Suprapubic skin (tissue), 4 donors: ENCODE measurements at places on chromosomes 12 and 14.

DNA sequence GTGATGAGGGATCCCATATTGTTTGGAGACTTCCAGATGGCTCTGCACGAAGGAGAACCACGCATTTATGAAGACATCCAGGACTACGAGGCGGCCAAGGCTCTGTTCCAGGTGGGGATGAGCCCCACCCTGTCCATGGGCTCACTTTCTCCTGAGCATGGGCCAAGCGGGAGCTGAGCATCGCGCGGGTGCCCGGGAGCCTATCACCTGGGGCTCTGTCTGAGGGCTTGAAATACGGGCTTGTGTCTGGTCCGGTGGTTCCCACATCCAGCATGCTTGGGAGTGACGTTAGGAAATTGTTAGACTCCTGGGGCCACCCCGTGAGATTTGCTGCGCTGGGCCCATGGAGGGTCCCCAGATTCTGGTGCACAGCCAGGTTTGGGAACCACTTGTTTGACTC, 92.9 kb downstream of the CCDC92 start:
- DNase-seq: no peak

DNA sequence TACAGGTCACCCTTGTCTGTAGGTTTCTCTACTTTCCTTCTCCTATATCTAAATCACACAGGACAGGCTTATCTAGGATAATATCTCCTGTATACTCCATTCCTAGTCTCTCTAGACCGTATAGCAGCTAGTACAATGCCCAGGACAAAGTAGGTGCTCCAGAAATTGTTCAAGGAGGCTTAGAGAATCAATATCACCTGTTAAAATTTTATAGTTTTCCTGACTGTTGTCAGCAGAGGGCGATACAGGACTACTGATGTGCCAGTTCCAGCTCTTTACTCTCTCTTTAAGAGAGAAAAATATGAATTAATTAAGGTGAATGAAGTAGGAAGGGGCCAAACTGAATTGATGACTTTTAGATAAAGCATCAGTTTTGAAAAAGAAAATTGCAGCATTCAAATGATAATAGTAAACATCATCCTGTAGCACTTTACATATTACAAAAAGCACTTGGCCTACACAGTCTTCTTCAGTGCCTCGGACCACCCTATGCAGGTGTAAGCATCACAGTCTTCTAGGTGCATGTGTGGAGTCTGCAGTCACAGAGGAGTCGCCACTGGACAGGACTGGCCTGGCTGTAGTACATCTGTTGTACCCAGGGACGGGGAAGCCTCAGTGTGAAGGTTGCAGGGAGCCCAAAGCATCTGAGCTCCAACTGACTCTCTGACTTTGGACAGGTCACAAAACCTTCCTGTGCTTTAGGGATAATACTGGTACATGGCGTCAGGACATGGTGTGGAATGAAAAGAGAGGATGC, 61.9 kb upstream of the MAX start:
- DNase-seq: no peak

DNA sequence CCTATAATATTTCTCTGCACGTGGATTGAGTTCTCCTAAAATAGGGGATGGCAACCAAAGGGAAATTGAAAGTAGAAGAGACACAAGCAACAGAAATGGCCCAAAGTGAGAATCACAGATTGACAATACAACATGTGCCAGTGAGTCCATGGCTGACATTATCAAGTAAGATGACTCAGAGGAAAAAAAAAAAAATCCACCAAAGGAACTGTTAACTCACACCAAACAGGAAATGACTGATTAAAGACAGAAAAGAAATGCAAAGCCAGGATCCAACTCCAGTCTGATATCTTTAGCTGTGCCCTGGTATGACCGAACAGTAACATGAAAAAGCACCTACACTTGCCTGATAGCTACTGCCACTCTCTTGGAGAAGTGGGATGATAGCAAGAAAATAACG, 485.0 kb downstream of the PRKD1 start:
- no peak for DNase-seq

- DNase-seq: no peak
Measured at GRCh38 chr12:104063712-104064030, 660 bp upstream of the HCFC2 start.

- DNase-seq: no peak
Measured at GRCh38 chr12:109173443-109174240, 57.3 kb downstream of the ACACB start.

GRCh38 chr14:61233436-61233956, 47.6 kb downstream of the TMEM30B start:
- DNase-seq: no peak

DNA sequence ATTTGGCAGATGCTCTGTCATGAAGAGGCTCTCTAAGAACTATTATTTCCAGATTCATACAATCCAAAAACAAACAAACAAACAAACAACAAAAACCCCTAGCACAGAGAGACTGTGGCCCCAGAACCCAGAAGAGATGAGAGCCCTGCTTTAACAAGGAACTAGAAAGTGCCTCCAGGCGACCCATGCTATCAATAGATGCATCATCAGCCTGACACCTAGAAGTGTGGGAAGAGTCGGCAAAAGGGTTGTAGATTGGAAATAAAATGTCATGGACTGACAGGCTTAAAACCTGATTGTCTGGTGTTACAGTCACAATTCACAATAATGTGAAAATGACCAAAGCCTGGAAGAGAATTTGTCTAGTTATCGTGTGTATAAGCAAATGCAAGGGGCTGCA, 50.6 kb upstream of the FLRT2 start:
- no peak for DNase-seq

GRCh38 chr14:58669556-58670200, 31.9 kb downstream of the DACT1 start:
- DNase-seq: no peak

DNA sequence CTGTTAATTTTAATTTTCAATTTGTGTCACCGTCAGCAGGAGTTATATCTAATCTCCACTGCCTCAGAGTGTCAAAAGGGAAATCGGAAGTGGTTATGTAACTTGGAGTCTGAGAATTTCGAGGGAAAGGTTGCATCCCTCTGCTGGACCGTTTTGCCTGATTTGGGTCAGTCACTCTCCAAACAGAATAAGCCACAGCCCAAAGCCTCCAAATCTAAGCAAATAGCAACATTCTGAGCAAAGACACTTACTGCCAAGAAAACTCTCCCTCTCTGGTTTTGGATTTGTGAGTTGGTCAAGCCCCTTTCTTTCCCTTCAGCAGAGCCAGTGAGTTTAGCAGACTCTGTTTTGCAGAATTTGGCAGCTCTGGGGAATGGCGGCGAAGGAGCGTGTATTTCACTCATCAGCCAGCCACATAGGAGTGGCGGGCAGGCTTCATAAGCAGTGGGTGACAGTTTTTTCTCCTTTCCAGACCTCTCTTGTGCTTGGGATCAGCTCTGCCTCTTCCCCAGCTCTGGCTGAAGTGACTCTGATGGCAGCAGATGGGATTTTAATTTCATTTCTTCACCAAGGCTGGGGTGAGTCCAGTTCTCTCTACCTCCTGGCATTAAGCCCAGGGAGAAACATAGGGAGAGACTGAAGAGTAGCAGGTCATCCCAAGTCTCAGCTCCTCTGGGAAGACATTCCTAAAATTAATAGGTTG, 218.7 kb upstream of the NOS1 start:
- DNase-seq: no peak

DNA sequence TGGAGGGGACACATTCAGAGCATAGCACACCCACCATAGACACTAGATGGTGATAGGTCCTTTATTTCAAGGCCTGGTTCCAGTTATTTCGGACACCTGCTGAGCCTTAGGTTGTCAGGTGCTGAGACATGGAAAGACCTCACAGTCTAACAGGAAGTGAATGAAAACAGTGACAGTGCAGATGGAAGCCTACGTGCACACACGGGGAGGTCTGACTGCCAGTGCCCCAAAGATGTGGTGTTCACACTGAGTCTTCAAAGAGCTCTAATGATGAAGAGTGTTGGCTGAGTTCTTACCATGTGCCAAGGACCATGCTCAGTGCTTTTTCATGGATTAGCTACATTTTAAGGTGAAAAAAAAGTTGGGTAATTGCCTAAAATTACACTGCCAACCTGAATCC, 46.6 kb downstream of the CKB start:
- no peak for DNase-seq

DNA sequence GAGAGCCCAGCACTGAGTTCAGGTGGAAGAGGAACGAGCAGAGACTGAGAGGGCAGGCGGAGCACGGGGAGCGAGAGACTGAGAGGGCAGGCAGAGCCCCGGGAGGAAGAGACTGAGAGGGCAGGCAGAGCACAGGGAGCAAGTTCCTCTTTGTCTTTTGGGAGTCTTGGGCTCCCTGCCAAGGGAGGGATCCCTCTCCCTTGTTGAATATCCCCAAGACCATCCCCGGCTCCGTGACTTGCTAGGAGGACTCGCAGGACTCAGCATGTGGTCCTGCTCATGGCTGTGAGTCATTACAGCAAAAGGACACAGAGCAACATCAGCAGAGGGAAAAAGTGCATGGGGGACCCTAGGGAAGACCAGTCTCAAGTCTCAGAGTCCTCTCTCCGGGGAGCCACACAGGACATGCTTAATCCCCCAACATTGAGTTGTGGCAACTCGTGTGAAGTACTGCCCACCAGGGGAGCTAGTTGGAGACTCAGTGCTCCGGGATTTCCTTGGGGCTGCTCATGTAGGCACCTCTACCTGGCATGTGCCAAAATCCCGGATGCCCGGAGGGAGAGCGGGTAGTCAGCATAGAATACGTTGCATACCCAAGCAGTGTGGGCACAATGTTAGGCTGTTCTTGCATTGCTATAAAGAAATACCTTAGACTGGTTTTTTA, 81.0 kb downstream of the CCDC92 start:
- DNase-seq: no peak

DNA sequence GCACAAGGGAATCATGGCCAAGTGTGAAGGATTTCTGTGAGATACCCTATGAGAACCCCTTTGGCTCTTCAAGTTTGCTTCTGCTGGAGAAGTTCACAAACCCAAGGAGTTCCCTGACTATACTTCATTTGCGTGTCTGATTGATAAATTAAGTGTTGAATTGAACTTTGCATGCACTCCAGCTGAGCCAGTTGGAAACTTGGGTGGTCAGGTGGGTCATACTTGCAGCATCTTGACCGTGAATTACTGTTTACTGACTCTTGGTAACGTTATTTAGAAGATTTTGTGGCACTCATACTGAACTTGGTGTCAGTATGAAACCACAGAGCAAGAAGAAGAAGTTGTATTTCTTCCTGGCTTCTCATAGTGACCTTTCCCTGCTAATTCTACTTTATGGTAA, 77.5 kb downstream of the TGFB3 start:
- no peak for DNase-seq

GRCh38 chr12:78531831-78532458, 332.6 kb upstream of the SYT1 start:
- DNase-seq: no peak

GRCh38 chr12:65922077-65922476, 97.8 kb downstream of the HMGA2 start:
- no peak for DNase-seq

- DNase-seq: no peak
Measured at GRCh38 chr12:50641566-50641965, 122.3 kb upstream of the ATF1 start.

GRCh38 chr14:91372671-91373495, 44.7 kb downstream of the CCDC88C start:
- no peak for DNase-seq

- peak; percentile 81 for DNase-seq
Measured at GRCh38 chr12:51848326-51848727, at the start of gene FIGNL2. Gene FIGNL2 (minus strand): TSS chr12:51848718. CDS start chr12:51822413, 26,305 bp downstream.

- no peak for DNase-seq
Measured at GRCh38 chr14:61298824-61299223, 17.7 kb upstream of the TMEM30B start.

GRCh38 chr14:53848854-53849253, 107.8 kb downstream of the BMP4 start:
- DNase-seq: no peak

GRCh38 chr12:18363321-18363720, 102.0 kb downstream of the PIK3C2G start:
- DNase-seq: no peak

DNA sequence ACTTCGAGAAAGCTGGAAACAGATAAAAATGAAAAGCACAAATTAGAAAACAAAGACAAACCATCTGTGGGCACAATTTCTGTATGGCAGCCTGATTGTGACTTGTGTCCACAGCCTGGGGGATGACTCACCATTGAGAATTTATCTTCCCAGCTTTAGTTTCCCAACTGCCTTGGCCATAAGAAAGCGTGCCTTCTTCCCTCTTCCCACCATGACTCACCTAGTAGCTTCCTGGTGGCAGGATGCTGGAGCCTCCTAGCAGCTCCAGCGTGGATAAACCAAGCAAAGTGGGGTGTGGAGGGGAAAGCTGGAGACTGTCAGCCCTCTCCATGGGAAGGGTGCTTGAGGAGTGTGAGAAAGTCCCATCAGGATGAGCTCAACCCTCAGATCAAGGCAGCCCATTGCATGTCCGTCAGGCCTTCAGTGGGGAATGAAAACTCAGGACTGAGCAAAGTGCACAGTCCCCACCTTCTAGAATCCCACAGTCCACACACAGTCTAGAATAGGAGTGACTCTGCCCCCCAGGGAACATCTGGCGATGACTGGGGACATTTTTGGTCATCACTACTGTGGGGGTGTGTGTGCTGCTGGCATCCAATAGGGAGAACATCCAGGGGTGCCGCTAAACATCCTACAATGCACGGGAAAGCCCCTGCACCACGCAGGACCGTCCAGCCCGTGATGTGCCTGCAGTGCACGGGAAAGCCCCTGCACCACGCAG, 22.4 kb upstream of the SERPINA6 start:
- no peak for DNase-seq

- no peak for DNase-seq
Measured at GRCh38 chr14:104264495-104265265, 126.3 kb downstream of the KIF26A start.
